ENCODE measurements at places on chromosomes 3 and 15.

DNA sequence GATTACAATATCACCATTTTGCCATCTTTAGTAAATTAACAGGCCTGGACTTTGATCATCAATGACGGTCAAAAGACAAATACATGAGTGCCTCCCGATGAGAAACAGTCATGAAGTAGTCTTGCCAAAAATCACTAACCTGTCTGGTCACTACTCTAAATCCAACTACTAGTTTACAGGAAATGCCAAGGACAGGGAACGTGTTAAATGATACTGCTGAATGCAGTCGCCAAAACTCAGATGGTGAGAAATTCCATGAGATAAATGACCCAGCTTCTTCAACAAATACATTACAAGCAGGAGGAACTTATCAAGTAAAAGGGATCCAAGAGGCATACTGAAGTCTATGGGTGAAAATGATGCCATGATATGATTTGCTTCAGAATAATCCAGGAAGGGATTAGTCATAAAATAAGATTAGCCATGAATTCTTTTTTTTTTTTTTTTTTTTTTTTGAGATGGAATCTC lies 35.8 kb upstream of the ATP13A3 start:
- DNase-seq = no peak

DNA sequence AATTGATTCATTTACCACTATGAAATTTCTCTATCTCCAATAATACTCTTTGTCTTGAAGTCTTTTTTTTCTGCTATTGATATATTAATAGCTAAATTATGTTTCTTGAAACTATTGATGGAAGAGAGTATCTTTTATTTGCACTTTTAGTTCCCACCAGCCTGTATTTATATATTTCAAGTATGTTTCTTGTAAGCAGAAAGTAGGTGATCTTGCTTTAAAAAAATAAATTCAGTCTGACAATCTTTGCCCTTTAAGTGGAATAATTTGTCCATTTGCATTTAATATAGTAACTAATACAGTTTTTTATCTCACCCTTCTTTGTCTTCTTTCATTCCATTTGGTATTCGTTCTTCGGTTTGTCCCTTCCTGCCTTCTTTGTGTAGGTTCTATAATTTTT lies 790.5 kb downstream of the MCTP2 start:
- DNase-seq = no peak

DNA sequence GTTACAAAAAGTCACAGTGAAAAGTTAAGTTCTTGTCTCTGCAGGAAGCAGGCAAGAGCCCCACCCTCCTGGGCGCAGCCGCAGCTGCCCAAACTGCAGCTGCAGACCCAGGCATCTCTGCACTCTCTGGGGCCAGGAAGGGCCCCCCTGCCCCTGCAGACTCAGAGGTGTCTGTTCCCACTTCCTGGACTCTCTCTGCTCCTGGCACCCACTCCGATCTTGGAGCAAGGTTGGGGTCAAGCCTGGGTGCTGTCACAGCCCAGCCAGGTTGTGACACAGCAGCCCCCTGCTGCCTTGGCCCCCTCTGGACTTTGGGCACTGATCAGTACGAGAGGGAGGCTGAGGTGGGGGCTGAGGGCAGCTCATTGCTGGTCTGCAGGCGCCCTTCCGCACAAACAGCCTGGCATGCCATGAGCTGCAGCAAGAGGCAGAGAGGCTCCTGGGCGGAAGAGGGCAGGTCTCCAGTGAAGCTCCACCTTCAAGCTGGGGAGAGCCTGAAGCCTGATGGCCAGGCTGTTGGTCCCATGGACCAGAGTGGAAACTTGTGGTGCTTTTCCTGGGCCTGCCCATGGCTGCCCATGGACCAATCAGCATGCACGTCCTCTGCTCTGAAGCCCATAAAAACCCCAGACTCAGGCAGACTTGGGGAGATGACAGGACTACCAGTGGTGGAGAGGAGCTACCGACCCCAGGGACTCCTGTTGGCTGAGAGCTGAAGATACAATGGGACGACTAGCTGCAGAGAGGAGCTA lies 42.9 kb upstream of the LRRFIP2 start:
- DNase-seq = no peak

GRCh38 chr3:67325231-67325630 lies 327.1 kb downstream of the KBTBD8 start:
- DNase-seq = no peak

DNA sequence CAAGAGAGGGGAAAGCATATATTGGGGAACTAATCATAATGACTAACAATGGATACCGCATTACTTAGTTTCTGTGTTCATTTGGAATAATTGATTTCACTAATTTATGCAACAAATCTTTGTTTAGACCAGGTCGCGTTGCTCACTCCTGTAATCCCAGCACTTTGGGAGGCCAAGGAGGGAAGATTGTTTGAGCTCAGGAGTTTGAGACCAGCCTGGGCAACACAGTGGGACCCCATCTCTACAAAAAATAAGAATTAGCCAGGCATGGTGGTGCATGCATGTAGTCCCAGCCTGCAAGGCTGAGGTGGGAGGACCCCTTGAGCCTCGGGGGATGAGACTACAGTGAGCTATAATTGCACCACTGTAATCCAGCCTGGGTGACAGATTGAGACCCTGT lies 585.7 kb upstream of the CBLB start:
- no peak for DNase-seq

GRCh38 chr3:157127831-157128767 lies 31.8 kb downstream of the CCNL1 start:
- peak; percentile 29 for DNase-seq

DNA sequence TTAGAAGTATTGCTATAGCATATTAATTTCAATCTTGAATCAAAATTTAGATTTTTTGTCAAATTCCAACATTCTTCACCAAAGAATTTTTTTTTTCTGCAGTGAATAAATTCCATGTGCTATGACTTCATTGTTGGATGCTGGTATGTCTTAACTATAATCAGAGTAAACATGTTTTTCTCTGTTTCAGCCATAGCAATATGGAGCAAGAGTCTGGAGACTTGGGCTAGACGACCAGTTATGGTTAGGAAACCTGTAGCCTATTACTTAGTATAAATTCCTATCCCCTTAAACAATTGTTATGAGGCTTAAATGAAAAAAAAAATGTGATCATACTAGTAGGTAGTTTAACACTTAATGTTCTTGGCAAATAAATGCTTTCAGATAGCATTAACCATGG lies 431.9 kb upstream of the FRG2C start:
- DNase-seq = no peak

GRCh38 chr15:80367094-80367493 lies 37.1 kb upstream of the ARNT2 start:
- DNase-seq = peak; percentile 72

- DNase-seq = no peak
Measured at GRCh38 chr3:172530566-172530965, 7.3 kb upstream of the TNFSF10 start.

DNA sequence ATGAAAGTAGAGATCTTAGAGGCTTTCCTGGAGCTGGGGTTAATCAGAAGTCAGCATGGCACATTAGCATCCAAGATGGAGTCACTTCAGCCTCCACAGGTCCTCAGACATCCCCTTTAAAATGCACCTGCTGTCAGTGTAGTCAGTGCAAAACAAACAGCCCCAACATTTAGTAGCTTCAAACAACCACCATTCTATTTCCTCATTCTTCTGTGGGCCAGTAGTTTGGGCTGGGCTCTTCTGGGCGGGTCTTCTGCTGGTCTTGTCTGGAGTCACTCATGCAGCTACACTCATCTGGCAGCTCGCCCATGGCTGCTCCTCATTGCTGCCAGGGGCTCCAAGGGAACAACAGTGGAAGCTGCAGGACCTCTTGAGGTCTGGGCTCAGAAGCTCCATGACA lies 99.9 kb downstream of the TLE3 start:
- peak; percentile 76 for DNase-seq

DNA sequence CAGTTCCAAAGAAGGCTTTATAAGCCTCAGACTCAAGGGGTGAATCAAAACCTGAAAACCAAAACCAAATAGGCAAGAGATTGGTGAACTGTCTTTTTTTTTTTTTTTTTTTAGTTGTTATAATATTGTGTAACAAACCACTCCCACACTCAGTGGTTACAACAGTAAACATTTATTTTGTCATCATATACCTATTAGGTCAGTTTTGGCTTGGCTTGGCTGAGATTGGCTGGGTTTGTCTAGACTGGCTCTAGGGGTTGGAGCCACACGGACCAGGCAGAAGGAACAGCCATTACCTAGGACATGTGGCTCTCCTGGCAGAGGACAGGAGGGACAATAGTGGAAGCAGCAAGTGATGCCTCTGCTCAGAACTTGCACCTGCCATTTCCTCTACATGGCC lies 26.4 kb upstream of the RYR3 start:
- no peak for DNase-seq

DNA sequence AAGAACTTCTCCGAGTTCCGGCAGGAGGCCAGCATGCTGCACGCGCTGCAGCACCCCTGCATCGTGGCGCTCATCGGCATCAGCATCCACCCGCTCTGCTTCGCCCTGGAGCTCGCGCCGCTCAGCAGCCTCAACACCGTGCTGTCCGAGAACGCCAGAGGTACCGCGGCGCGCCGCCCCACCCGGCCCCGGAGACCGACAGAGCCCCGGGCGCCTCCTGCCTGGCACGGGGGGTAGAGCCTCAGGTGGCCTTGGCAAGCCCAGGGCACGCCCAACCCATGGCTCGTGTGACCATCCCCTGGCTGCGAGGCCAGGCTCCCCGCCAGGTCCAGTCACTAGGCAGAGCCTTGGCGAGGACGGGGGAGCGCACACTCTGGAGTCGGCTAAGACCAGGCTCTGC lies 134.1 kb downstream of the LRRK1 start:
- DNase-seq = no peak

DNA sequence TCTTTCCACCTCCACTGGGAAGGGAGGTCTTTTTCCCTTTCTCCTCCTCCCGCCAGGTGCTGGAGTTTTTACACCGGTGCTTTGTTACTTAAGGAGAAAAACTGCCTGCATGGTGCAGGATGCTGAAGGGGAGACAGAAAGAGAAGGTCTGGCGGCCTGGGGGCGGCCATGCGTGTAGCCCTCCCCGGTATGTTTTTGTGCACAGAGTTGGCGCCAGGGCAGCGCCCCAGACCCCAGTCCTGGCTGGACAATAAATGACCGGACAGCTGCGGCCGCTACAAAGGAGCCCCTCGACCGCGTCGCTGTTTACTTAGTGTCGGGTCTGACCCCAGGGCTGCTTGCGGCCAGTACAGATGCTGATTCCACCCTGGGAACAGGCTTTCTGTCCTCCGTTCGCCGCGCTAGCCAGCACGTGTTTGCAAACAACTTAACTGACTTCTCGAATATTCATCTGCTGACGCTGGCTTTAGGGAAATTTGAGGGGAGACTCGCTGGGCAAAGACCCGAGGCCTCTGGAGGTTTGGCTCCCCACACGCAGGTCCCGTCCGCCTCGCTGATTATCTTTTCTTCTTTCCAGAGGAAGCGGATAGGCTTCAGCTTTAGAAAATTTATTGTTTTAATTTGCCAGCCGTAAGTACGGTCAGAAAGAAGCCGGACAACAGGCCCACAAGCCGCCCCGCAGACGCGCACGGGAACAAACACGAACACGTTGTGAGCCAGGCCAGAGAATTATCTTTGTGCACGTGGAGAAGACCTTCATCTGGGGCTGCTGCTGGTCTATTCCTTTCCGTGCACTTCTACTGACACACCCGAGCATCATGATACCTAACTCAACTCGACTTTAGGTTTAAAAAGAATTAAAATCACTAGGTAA lies 46.9 kb downstream of the ZIC4 start:
- no peak for DNase-seq

DNA sequence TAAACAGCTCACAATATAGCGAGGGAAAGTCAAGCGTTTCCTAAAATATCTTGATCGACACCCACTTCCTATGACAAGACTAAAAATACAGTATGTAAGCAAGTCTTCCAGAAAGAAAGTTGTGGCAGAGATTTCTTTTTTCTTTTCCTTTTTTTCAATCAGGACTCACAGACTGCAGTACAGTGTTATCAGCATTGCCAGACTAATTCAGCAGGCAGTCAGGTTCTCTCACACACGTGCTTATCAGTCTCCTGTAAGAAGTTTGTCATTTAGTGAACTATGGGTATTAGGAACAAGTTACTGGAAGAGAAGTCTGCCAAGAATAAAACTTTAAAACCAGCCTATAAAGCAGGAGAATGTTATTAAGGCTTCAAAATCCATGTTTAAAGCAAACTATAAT lies 32.8 kb upstream of the ZNF385D start:
- no peak for DNase-seq

GRCh38 chr3:12232785-12233300 lies 56.0 kb upstream of the PPARG start:
- DNase-seq = no peak

- no peak for DNase-seq
Measured at GRCh38 chr3:16456784-16457415, 56.6 kb downstream of the RFTN1 start.

- DNase-seq = no peak
Measured at GRCh38 chr3:87121856-87122255, 105.3 kb upstream of the CHMP2B start.
